T-helper 1 cell (primary cell): ENCODE measurements at places on chromosomes 3 and 15.

- no peak for DNase-seq
Measured at GRCh38 chr3:177538750-177539730, 341.8 kb upstream of the TBL1XR1 start.

GRCh38 chr3:53171827-53172505 lies 11.0 kb downstream of the PRKCD start:
- no peak for DNase-seq

DNA sequence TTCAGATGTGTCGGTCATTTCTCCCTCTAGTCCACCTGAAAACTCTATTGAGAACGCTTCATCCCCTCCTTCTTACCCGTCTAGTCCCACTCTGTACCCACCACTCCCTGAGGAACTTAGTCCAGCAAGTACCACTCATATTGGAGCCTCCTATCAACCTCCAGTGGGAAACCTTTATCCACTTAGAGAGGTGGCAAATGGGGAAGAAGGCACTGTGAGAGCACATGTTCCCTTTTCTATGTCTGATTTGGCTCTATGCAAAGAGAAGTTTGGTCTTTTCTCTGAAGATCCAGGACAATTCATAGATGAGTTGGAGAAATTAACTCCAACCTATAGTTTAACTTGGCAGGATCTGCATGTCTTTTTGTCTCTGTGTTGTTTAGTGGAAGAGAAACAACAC lies 17.0 kb upstream of the RPN1 start:
- no peak for DNase-seq

DNA sequence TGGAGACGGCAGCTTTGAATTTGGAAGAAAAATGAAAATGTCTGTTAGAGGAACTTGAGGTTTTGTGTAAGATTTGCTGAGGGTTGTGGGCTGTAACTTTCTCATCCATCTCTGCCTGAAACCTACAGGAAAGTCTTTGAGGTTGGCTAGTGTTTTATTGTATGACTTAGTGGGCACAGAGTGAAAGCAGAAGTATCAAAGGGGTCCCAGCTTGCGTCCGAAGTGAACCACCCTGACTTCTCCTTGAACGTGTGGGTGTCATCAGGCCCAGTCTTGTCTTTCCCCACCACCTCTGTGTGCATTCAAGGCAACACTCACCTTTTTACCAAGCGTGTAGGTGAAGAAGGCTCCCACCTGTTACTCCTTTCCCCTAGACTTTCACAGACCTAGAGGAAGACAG lies 682.1 kb upstream of the CFAP20DC start:
- no peak for DNase-seq

DNA sequence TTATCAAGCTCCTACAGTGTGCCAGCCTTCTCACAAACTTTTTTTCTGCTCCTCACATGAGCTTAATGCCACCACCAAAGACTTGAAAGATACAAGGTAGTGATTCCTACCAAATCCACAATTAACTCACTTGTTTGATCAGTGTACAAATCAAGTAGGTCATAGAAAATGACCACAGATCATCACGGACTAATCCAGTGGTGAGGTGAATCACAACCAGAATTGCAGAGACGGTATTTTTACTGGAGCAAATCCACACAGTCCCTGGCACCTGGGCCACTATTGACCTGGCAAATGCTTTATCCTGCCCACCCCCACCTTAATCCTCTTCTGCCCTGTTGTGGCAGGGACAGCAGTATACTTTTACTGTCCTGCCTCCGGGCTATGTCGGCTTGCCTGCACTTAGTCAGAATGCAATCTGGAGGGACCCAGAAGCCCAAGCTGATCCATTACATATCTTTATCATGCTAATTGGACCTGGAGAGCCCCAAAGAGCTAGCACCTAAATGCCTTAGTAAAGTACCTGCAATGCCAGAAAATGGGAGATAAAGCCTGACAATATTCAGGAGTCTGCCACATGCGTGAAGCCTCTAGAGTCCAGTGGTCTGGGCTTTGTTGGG lies 83.9 kb upstream of the CDV3 start:
- DNase-seq = no peak

GRCh38 chr3:16463914-16464313 lies 49.6 kb downstream of the RFTN1 start:
- DNase-seq = no peak
